Activated CD8-positive, alpha-beta T cell treated with anti-CD3 and anti-CD28 coated beads for 36 hours (primary cell): ENCODE measurements at places on chromosomes 5 and 9. TPM values are rescaled to one million over a fixed set of nuclear protein-coding genes. Genes with fewer than 3 reads are reported as not detected.

DNA sequence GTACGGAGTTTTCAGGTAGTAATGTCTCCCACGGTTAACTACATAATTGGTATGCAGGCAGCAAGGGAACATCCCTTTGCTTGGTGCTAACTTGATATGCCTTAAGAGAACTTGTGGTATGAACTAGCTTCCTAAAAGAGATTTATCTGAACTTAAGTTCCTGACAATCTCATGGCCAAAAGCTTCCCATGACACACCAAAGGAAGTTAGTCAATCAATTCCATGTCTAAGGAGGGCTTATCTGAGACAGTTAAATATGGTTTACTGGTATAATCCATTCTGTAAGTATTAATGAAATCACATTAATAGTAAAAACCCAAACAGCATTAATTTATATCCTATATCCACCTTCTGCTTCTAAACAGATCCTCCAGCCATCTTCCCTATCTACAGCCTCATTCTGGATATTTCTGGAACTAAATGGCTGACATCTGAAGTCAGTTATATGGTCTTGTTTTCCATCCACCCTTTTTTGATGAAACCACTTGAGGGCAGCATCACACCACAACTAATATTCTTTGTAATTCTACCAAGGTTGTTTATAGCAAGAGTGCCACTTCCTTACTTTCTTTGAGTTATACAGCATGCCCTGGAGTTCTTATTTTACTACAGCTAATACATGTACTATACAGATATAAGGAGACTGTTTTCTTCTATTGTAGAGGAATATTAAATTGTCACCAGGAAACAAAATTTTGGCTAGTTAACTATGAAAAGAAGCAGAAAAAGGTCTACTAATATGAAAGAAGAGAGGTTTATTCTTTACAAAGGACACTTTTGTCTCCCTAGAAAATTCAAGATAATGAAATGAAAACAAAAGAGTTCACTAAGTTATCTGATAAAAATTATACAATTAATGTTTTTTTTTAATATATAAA, 34.7 kb downstream of the SHOC1 start:
- DNase-seq, result peak; percentile 68
- no peaks in the 10 kb centered on the region for H3K27me3 ChIP-seq
- no peak overlapping the region for H3K27ac ChIP-seq
- H3K4me3 ChIP-seq, result no peak overlapping the region
- peaks cover 4% of the 10 kb centered on the region for H3K4me1 ChIP-seq

GRCh38 chr9:120710110-120710981, 3.9 kb downstream of the MEGF9 start:
- DNase-seq, result peak; percentile 20
- no peaks in the 10 kb centered on the region for H3K36me3 ChIP-seq
- no peaks in the 10 kb centered on the region for H3K27me3 ChIP-seq
- peaks cover 31% of the 10 kb centered on the region for H3K4me1 ChIP-seq

DNA sequence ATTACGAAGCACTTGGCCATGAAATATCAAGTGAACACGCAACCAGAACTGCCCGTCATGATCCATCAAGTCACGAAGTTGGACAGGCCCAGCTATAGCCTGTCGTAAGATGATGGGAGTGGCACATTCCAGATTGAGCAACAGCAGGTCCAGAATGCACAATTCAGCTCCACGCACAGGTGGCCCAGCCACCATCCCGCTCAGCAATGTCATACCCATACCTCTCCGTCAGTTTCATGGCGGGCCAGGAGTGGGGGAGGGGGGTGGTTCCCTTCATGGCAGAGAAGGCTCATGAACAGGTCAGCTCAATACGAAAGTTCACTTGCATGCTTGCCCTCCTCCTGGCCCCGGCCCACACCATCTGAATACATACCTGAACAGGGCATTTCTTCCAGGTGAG, 34.9 kb downstream of the SMIM23 start:
- no peaks in the 10 kb centered on the region for H3K4me1 ChIP-seq
- no peak for DNase-seq
- no peak overlapping the region for H3K27ac ChIP-seq
- no peak overlapping the region for H3K4me3 ChIP-seq
- peaks cover 2% of the 10 kb centered on the region for H3K27me3 ChIP-seq

GRCh38 chr9:137423514-137424291, 510 bp downstream of the NOXA1 start:
- peaks cover 2% of the 10 kb centered on the region for H3K36me3 ChIP-seq
- H3K27ac ChIP-seq, result no peak overlapping the region
- H3K27me3 ChIP-seq, result no peaks in the 10 kb centered on the region
- peaks cover 9% of the 10 kb centered on the region for H3K4me1 ChIP-seq

DNA sequence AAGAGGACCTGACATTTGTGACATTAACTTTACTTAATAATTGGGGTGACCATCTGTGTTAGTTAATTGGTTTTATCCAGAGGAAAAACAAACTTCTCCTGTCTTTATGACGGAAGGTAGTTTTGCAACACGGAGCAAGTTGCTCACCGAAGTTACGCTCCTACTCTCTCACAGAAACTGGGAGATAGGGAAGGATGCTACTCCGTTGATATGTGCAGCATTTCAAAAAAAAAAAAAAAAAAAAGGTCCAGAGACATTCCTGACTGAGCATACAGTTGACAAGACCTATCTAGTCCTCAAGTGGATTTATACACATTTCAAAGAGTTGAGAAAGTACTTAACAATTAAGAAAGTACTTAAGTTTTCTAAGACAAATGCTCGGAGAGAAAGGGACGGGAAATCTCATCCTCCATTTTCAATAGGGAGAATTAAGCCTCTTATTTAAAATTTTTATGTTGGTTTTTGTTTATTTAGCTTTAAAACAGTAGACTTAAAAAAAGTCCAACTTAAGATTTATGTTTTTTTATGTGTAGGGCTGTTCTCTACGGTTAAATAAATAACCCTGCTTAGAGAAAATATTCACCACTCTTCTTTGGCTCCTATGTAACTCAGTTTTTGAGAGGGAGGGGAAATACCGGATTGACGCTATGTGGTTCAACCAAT, 455 bp upstream of the FER start:
- peak overlapping the region; percentile 93 for H3K27ac ChIP-seq
- no peaks in the 10 kb centered on the region for H3K36me3 ChIP-seq
- H3K4me1 ChIP-seq, result peaks cover 16% of the 10 kb centered on the region
- H3K27me3 ChIP-seq, result peaks cover 3% of the 10 kb centered on the region

GRCh38 chr9:18928711-18929110, 104.3 kb downstream of the SAXO1 start:
- H3K27ac ChIP-seq, result no peak overlapping the region
- no peaks in the 10 kb centered on the region for H3K36me3 ChIP-seq
- H3K4me3 ChIP-seq, result no peak overlapping the region

The SLC34A1 gene
- 0.43 TPM for total RNA-seq
